B cell (primary cell): ENCODE measurements at places on chromosomes 16 and 17. TPM values are rescaled to one million over a fixed set of nuclear protein-coding genes. Genes with fewer than 3 reads are reported as not detected.

Gene ACE
- total RNA-seq, result 0.67 and 1.4 TPM in 2 replicates

Gene FSCN2
- 6.3 and 7.4 TPM in 2 replicates for total RNA-seq

Gene MFSD6L
- total RNA-seq, result 0.22 and 0.37 TPM in 2 replicates

Gene NXPH3
- not detected in 2 replicates for total RNA-seq

Gene NTN1
- 0.19 and 0.25 TPM in 2 replicates for total RNA-seq

Gene SLFN14
- not detected in 2 replicates for total RNA-seq

Gene LGALS9
- total RNA-seq, result 65.9 and 68.1 TPM in 2 replicates

Gene KLHL10
- total RNA-seq, result 0.12 and 0.15 TPM in 2 replicates

Gene GUCY2D
- not detected in 2 replicates for total RNA-seq

Gene CCDC102A
- total RNA-seq, result 14.5 and 14.7 TPM in 2 replicates

Gene HCRT
- not detected in 2 replicates for total RNA-seq

GRCh38 chr17:3973495-3974137 lies 9.4 kb upstream of the ATP2A3 start:
- no peak overlapping the region for H3K27ac ChIP-seq
- H3K36me3 ChIP-seq, result no peaks in the 10 kb centered on the region
- H3K4me3 ChIP-seq, result no peak overlapping the region
- no peaks in the 10 kb centered on the region for H3K27me3 ChIP-seq
- peaks cover 27% of the 10 kb centered on the region for H3K4me1 ChIP-seq

- no peak overlapping the region for H3K4me3 ChIP-seq
- DNase-seq, result no peak
- no peaks in the 10 kb centered on the region for H3K4me1 ChIP-seq
Observed at GRCh38 chr17:15092762-15093161, 172.4 kb downstream of the PMP22 start.

- DNase-seq, result no peak
- H3K27ac ChIP-seq, result no peak overlapping the region
- H3K36me3 ChIP-seq, result no peaks in the 10 kb centered on the region
- no peaks in the 10 kb centered on the region for H3K4me1 ChIP-seq
- H3K4me3 ChIP-seq, result no peak overlapping the region
Observed at GRCh38 chr16:69619514-69619913, 53.7 kb downstream of the NFAT5 start.

GRCh38 chr17:73630965-73631595 lies 13.2 kb downstream of the SDK2 start:
- DNase-seq, result no peak
- H3K4me3 ChIP-seq, result no peak overlapping the region
- H3K4me1 ChIP-seq, result no peaks in the 10 kb centered on the region
- H3K36me3 ChIP-seq, result no peaks in the 10 kb centered on the region
- H3K27ac ChIP-seq, result no peak overlapping the region

DNA sequence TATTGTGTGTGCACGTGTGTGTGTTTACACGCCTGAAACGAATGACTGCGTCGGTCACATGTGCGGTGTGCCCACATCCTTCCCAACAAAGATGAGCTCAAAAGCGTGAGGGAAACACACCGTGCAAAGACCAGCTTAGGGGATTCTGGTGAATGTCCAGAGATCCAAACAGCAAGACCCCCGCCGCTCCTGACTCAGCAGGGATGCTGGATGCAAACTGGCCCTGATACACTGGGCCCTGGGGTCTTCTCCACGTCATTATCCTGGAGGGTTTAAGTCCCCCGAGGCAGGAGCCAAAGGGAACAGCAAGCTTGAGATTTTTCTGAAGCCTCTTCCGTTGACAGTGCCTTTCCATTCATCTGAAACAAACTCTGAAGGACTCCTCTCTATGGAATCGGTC lies 59.2 kb downstream of the TBC1D16 start:
- DNase-seq, result no peak
- H3K4me1 ChIP-seq, result no peaks in the 10 kb centered on the region
- no peak overlapping the region for H3K27ac ChIP-seq
- no peak overlapping the region for H3K4me3 ChIP-seq
- no peaks in the 10 kb centered on the region for H3K36me3 ChIP-seq

GRCh38 chr17:44074231-44074910 lies 3.8 kb downstream of the G6PC3 start:
- H3K27me3 ChIP-seq, result no peaks in the 10 kb centered on the region
- no peak overlapping the region for H3K27ac ChIP-seq
- peaks cover 11% of the 10 kb centered on the region for H3K4me1 ChIP-seq
- no peak overlapping the region for H3K4me3 ChIP-seq
- peaks cover 47% of the 10 kb centered on the region for H3K36me3 ChIP-seq
- DNase-seq, result no peak

DNA sequence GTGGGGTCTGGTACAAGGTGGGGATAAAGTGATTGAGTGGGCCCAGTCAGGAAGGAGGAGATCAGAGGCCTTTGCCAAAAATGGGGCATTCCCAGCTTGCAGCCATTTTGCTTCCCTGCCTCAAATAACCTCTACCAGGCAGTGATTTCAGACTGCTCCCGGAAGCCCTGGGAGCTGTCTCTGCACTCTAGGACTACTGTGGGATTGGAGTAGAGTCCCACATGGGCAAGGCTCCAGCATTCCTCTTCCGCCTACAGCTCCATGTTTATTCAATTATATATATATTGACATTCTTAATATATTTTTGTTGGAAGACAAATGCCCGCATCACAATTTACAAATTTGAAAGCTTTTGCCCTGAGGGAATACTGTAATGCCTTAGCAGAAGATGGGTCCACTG lies 13.5 kb downstream of the SUPT6H start:
- no peak overlapping the region for H3K27ac ChIP-seq
- no peak for DNase-seq
- no peaks in the 10 kb centered on the region for H3K27me3 ChIP-seq
- H3K36me3 ChIP-seq, result peaks cover 3% of the 10 kb centered on the region
- no peaks in the 10 kb centered on the region for H3K4me1 ChIP-seq
- H3K4me3 ChIP-seq, result no peak overlapping the region

DNA sequence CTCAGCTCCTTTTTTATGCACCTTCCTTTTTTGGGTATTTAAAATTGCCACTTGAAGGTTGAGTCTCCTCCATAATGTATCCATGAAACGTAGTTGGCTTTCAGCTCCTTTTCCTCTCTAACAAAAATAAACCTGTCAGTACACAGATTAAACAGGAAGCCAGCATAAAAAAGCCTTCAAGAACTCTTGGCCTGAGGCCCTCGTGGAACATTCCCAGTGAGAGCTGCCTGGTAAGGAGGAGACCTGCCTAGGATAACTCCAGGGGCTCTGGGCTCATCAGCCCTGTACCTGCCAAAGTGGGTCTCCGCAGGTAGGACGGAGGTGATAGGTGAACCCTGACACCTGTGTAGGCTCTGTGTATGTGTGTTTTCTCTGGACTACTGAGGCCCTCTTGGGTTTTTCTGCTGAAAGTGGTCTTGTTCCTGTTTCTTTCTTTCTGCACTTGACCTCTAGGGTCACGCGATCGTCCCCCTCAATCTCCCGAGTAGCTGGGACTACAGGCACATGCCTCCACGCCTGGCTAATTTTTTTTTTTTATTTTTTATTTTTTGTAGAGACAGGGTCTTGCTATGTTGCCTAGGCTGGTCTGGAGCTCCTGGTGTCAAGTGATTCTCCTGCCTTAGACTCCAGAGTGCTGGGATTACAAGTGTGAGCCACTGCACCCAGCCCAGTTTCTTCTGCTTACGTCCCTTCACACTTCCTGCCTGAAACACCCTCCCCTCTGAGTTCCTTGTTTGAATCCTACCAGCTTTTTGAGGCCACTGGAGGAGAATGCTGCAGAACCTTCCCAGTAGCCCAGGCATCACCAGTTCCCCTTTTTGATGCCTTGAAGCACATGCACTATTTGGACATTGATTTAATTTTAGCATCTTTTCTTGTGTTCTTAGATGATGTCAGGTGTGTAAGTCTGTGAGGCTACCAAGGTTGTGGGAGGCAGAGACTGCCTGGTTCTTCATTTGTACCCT lies 9.8 kb downstream of the PGS1 start:
- peaks cover 48% of the 10 kb centered on the region for H3K4me1 ChIP-seq
- no peaks in the 10 kb centered on the region for H3K27me3 ChIP-seq
- H3K4me3 ChIP-seq, result no peak overlapping the region
- H3K27ac ChIP-seq, result peak overlapping the region; percentile 85
- peaks cover 20% of the 10 kb centered on the region for H3K36me3 ChIP-seq
- peak; percentile 78 for DNase-seq

DNA sequence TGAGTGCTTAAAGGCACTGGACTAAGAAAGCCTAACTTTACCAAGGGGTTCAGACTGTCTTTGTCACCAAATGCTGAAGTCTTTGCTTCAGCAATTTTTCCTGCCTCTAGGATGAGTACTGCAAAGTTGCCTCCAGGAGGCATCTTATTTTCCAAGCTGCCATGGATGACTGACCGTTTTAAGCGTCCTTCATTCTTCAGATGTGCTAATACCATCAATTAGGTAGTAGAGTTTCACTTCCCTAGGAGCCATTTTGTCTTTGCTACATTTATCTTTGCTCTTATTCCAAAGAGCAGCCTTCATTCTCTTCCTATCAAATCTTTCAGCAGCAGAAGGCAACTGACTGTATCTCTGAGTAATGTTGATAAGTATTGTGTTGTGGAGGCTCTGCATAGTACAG lies 440.1 kb downstream of the CDH13 start:
- no peak for DNase-seq
- H3K36me3 ChIP-seq, result no peaks in the 10 kb centered on the region
- H3K27me3 ChIP-seq, result no peaks in the 10 kb centered on the region
- H3K4me3 ChIP-seq, result no peak overlapping the region
- H3K27ac ChIP-seq, result no peak overlapping the region

GRCh38 chr16:60582528-60582927 lies 1453.7 kb downstream of the CDH8 start:
- no peak overlapping the region for H3K27ac ChIP-seq
- no peaks in the 10 kb centered on the region for H3K27me3 ChIP-seq
- no peaks in the 10 kb centered on the region for H3K36me3 ChIP-seq
- H3K4me1 ChIP-seq, result no peaks in the 10 kb centered on the region
- no peak overlapping the region for H3K4me3 ChIP-seq
- no peak for DNase-seq

DNA sequence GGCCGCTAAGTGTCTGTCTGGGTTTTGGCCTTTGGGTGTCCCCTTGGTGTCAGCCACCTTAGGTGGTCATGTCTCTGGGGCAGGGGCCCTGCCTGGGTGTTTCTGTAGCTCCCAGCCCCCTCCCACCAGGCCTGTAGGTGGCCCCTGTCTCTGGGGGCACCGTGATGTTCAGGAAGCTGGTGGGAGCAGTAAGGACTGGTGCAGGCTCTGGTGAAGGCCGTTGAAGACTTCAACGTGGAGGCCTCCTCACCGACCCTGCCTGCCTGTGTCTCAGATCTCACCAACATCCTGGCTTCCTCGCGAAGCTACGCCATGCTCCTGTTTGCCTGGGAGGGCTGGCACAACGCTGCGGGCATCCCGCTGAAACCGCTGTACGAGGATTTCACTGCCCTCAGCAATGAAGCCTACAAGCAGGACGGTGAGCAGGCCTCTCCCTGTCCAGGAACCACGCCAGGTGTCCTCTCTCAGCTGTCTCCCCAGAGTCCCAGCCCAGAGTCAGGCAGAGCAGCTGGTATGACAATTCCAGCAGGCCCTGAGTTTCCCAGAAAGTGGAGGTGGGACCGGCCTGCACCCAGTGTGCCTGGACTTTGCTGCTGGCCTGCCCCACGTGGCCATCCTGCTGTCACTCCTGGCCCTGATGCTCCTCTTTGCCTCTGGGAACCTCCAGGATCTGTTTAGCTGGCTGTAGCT lies 2.8 kb downstream of the ACE start:
- H3K4me3 ChIP-seq, result no peak overlapping the region
- H3K27me3 ChIP-seq, result peaks cover 20% of the 10 kb centered on the region
- no peak overlapping the region for H3K27ac ChIP-seq
- DNase-seq, result no peak

GRCh38 chr16:83623892-83624291 lies 183.9 kb upstream of the HSBP1 start:
- H3K27me3 ChIP-seq, result no peaks in the 10 kb centered on the region
- no peak for DNase-seq
- H3K36me3 ChIP-seq, result no peaks in the 10 kb centered on the region
- no peak overlapping the region for H3K27ac ChIP-seq
- no peaks in the 10 kb centered on the region for H3K4me1 ChIP-seq

- H3K4me3 ChIP-seq, result no peak overlapping the region
- no peaks in the 10 kb centered on the region for H3K27me3 ChIP-seq
- no peak for DNase-seq
- no peaks in the 10 kb centered on the region for H3K36me3 ChIP-seq
- H3K4me1 ChIP-seq, result no peaks in the 10 kb centered on the region
Observed at GRCh38 chr17:30196504-30196903, 39.0 kb downstream of the SLC6A4 start.

GRCh38 chr16:87052506-87052905 lies 264.7 kb downstream of the C16orf95 start:
- no peaks in the 10 kb centered on the region for H3K4me1 ChIP-seq
- H3K27me3 ChIP-seq, result peaks cover 20% of the 10 kb centered on the region
- DNase-seq, result no peak
- H3K4me3 ChIP-seq, result no peak overlapping the region

GRCh38 chr16:14338236-14338635 lies 267.1 kb downstream of the MRTFB start:
- H3K36me3 ChIP-seq, result no peaks in the 10 kb centered on the region
- H3K4me1 ChIP-seq, result no peaks in the 10 kb centered on the region
- no peaks in the 10 kb centered on the region for H3K27me3 ChIP-seq
- H3K4me3 ChIP-seq, result no peak overlapping the region

GRCh38 chr17:77146246-77146632 lies 5.5 kb downstream of the SEC14L1 start:
- H3K4me1 ChIP-seq, result peaks cover 62% of the 10 kb centered on the region
- peak overlapping the region; percentile 8 for H3K27ac ChIP-seq
- peaks cover 63% of the 10 kb centered on the region for H3K36me3 ChIP-seq

DNA sequence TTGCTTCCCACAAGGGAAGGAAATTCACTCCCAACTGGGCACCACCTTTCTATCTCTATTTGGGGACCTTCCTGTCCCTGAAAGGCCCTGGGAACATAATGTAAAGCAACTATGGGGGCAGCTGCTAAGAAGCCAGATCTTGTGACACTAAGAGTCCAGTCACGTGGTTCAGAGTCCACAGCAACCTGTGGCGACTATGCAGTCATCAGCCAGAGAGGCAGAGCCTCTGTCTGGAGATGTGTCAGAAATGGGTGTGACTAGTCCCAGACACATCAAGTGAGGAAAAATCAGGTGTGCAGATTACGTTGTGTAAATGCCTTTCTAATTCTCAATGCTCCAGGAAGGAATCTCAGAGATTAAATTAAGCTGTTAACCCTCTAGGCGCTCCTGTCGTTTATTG lies 26.6 kb upstream of the SKAP1 start:
- DNase-seq, result no peak
- no peak overlapping the region for H3K27ac ChIP-seq
- H3K4me3 ChIP-seq, result no peak overlapping the region
- no peaks in the 10 kb centered on the region for H3K36me3 ChIP-seq
- peaks cover 43% of the 10 kb centered on the region for H3K4me1 ChIP-seq

- no peak overlapping the region for H3K27ac ChIP-seq
- no peaks in the 10 kb centered on the region for H3K36me3 ChIP-seq
- H3K4me1 ChIP-seq, result peaks cover 2% of the 10 kb centered on the region
- no peak overlapping the region for H3K4me3 ChIP-seq
- no peaks in the 10 kb centered on the region for H3K27me3 ChIP-seq
Observed at GRCh38 chr17:51097708-51098446, 22.8 kb downstream of the SPAG9 start.
